ENCODE measurements at places on chromosomes 3 and 15.

- DNase-seq, result no peak
Measured at GRCh38 chr3:181457190-181457589, 254.5 kb upstream of the SOX2 start.

DNA sequence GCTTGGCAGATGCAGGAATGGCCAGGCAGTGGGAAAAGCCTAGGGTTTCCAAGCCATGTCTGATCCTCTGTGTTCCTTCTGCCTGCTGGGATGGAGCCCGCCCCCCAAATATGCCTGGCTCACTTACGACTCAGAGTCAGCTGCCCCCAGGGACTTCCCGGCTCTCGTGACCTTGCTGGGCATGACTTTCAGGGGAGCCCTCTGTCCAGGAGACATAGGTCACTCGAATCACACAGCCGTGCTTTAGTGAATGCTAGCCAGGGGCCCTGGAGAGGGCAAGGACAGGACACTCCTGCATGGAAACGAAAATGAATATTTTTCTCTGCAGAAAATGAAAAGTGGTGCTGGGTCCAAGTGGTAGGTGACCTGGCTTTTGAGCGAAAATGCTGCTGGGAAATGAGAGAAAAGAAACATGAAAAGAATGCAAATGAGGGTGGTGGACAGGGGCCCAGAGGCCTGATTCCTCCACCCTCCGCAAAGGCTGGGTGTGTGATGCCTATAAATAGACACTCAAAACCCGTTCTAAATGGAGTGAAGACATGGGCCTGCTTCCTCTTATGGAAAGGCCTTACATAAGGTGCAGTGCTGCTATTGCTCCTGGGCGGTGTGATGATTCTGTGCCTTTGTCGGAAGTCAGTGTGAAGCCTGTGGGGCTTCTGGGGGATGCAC, 107.4 kb downstream of the APBA2 start:
- DNase-seq, result no peak

GRCh38 chr15:31212326-31213080, 111.0 kb upstream of the TRPM1 start:
- no peak for DNase-seq

GRCh38 chr15:68292967-68293366, 15.4 kb downstream of the FEM1B start:
- DNase-seq, result no peak

- no peak for DNase-seq
Measured at GRCh38 chr3:70225146-70225545, 87.3 kb downstream of the MDFIC2 start.
